ENCODE measurements at places on chromosomes 1 and 21.

DNA sequence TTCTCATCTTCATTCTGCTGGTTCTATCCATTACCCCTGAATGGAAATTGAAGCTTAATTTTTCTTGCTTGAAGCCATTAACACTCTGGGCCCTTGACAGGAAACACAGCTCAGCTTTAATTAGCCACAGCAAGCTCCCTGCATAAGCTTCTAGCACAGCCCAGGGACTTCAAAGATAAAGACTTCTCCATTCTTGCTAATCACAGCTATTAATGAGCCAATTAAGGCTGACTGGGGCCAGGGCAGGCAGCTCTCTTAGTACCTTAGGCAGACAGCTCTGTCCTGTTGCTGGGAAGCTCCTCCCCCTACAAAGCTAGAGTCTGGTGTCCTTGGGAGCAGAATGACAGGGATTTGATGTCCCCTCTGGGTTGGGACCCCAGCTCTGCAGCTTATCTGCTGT is 27.9 kb upstream of the TRABD2B start:
- DNase-seq, result no peak

DNA sequence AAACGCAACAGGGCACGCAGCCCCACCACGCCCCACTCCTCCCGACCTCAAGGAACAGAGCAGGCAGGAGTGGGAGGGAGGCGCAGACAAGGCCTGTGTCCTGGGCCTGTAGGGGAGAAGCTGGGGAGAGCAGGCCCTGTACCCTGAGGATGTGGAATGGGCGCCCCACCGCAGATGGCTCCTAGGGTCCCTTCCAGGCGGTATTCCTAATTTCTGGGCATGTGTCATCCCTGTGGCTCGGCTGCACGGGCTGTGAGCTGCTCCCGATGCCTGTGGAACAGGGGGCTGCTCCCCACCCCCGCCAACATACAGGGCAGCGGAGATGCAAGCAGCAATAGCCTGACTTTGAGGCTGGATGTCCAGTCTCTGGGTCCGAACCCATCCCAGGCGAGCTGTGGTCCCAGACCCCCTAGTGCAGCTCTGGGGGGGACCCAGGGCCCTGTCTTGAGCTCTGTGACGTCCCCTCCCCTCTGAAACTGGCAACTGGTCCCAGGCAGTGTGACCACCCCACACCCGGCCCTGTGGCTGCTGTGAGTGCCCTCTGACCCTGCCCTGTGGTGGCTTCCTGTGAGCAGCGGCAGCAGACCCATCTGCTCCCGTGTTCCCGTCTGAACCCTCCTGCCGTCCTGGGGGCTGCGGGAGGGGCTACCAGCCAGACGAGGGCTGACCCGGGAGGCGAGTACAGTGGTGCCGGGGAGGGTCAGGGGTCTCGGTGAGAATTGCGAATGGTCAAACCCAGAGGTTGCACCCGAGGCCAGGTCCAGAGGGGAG is 13.9 kb upstream of the COL6A2 start:
- no peak for DNase-seq

DNA sequence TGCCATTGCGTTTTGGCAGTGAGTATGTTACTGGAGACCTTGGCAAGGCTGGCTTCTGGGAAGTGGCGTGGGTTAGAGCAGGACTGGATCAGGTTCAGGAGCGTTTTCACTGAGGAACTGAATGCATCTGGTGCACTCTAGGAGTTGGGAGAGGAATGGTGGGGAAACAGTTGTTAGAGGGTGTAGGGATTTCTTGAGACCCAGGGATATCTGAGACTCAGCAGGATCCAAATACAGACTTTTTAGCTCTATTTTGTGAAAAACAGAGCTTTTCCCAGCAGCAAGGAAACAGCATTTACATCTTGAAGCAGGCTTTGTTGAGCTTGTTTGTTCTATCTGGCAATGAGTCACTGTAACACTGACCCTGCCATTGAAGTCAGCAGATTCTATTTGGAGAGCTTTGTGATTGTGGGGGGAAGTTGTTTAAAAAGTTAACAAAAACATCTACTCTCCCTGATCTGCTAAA is 56.9 kb upstream of the NRIP1 start:
- no peak for DNase-seq

- DNase-seq, result peak; percentile 57
Observed at GRCh38 chr1:13813398-13814012, 113.5 kb downstream of the PRDM2 start.

- DNase-seq, result no peak
Observed at GRCh38 chr1:45883658-45884057, 80.2 kb downstream of the MAST2 start.

DNA sequence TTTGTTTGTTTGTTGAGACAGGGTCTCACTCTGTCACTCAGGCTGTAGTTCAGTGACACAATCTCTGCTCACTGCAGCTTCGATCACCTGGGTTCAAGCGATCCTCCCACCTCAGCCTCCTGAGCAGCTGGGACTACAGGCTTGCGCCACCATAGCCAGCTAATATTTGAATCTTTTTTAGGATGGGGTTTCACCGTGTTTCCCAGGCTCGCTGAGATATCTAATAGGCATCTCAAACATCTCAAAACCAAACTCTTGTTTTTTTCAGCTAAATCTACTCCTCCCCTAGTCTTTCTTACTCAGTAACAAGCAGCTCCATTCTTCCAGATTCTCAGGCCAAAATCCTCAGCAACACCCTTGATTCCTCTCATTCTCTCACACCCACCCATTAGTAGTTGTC is 22.0 kb upstream of the SRRM1 start:
- DNase-seq, result no peak

GRCh38 chr1:182335771-182336566 is 55.6 kb downstream of the GLUL start:
- DNase-seq, result no peak

GRCh38 chr1:98764485-98764884 is 103.0 kb downstream of the SNX7 start:
- no peak for DNase-seq

- DNase-seq, result no peak
Observed at GRCh38 chr1:185281245-185281644, 35.8 kb downstream of the IVNS1ABP start.

DNA sequence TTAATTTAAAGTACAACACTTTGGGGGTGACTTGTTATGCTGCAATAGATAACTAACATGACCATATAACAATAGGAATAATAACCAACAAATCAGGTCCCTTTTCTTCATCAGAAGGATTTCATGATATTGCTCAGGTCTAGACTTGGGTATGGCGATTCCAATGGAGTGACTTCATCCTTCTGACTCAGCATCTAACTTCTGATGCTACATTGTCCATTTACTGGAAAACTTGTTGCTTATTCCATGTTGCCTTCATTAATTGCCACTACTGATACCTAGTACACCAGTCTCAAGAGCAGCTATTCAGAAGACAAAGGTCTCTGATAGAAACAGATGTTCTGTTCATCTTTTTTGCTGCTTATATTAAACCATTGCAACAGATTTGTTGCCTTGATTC is 324.3 kb downstream of the TGFB2 start:
- DNase-seq, result no peak

GRCh38 chr1:197481101-197481500 is 213.0 kb downstream of the CRB1 start:
- DNase-seq, result peak; percentile 21

GRCh38 chr1:198700396-198700795 is 61.6 kb downstream of the PTPRC start:
- no peak for DNase-seq

- peak; percentile 18 for DNase-seq
Observed at GRCh38 chr1:230632273-230632873, 9.9 kb upstream of the COG2 start.

- DNase-seq, result no peak
Observed at GRCh38 chr1:235741294-235741693, 91.7 kb upstream of the GNG4 start.

DNA sequence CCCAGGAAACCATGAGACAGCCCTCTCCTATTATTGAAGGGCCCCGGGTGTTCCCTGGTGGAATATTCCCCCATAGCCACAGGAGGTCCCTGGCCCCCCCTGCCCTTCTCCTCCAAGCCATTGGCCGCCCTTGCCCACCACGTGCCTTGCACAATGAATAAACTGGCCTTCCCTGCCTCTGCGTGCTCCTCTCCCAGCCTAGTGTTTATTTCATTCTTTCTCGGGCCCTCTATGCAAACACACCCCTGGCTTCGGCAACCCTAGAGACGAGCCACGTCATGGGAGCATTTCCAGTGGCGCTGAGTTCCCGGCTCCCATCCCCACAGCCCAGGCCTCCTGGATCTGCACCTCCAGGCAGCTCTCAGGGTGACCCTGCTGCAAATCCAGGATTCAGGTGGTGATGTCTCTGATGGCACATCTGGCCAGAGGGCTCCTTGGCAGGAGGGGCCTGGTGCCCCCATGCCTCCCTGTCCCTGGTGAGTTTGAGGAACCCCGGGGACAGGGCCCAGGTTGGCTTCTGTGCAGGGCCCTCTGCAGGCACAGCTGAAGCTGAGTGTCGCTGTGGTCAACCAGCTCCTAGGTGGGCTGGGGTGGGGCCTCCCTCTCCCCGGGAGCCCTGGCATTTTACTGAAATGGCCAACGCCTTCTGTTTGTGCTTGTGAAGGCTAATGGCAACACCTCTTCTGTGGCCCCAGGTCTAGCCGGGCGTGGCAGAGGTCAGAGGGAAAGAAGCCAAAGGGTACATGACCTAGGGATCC is 6.2 kb downstream of the KRTAP10-12 start:
- no peak for DNase-seq

DNA sequence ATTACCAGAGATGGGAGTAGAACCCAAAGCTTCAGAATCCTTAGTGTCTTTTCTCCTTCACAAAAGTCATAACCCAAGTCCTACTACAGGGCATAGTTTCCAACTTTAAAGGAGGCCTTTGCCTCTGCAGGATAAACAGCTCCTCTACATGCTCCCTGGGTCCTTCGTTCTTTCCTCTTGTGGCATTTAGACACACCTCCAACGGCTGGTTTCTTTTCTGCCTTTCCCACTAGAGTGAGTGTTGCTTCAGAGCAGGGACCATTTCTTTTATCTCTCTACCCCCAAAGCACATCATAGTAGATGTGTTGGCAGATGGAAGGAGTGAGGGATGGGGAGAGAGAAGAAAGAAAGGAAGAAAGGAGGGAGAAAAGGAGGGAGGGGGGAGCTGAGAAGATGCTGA is 144.7 kb upstream of the SPATA6 start:
- no peak for DNase-seq

DNA sequence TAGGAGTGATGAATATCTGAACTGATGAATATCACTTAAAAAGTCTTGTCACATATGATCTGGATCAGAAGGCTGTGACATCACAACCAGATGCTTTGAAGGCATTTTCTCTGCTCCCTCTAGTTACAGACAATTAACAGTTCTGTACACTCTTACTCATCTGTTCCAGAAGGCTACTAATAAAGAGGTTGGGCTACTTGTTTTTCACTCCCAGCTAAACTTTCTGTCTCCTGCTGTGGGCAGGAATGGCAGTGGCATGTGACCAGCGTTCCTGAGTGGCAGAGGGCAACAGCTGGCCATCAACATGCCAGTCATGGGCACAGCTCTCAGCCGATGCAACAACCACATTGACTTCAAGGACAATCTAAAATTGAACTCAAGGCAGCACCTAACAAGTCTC is 66.7 kb downstream of the SLC45A1 start:
- DNase-seq, result no peak

All from activated T-cell treated with anti-CD3 and anti-CD28 coated beads, Interleukin-2, amount 50 U/mL, for 72 hours (primary cell).